Common myeloid progenitor, CD34-positive (primary cell): ENCODE measurements at places on chromosomes 16 and 17.

GRCh38 chr16:54540525-54541180, 254.1 kb upstream of the IRX3 start:
- no peak for DNase-seq
- no peak overlapping the region for H3K27ac ChIP-seq
- no peak overlapping the region for H3K4me3 ChIP-seq
- H3K4me1 ChIP-seq = no peaks in the 10 kb centered on the region
- no peaks in the 10 kb centered on the region for H3K36me3 ChIP-seq

DNA sequence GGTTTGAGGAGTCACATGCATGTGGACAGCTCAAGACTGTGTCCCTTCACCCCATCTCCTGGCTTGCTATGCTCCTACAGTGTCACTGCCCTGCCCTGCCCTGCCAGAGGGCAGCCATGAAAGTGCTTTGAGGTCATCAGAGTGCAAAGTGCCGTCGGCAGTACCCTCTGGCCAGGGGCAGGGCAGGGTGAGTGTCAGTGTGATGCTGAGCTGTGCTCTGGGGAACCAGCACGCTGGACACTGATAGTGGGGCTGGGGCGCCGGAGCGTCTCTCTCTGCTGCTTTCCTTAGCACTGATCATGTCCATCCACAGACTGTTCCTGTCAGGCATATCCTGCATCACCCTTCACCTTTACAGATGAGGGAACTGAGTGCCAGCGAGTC, 1.6 kb upstream of the SPATA32 start:
- H3K27me3 ChIP-seq = no peaks in the 10 kb centered on the region
- DNase-seq = no peak
- no peak overlapping the region for H3K4me3 ChIP-seq
- peaks cover 36% of the 10 kb centered on the region for H3K36me3 ChIP-seq
- no peak overlapping the region for H3K27ac ChIP-seq

- no peak overlapping the region for H3K4me3 ChIP-seq
- DNase-seq = no peak
- no peak overlapping the region for H3K27ac ChIP-seq
- no peaks in the 10 kb centered on the region for H3K27me3 ChIP-seq
Observed at GRCh38 chr17:3977387-3977786, 13.2 kb upstream of the ATP2A3 start.

GRCh38 chr16:55333684-55334083, 9.7 kb downstream of the IRX6 start:
- H3K4me3 ChIP-seq = no peak overlapping the region
- peak; percentile 9 for DNase-seq
- H3K27me3 ChIP-seq = peaks cover 93% of the 10 kb centered on the region
- no peaks in the 10 kb centered on the region for H3K36me3 ChIP-seq
- H3K4me1 ChIP-seq = peaks cover 15% of the 10 kb centered on the region
- H3K27ac ChIP-seq = no peak overlapping the region

DNA sequence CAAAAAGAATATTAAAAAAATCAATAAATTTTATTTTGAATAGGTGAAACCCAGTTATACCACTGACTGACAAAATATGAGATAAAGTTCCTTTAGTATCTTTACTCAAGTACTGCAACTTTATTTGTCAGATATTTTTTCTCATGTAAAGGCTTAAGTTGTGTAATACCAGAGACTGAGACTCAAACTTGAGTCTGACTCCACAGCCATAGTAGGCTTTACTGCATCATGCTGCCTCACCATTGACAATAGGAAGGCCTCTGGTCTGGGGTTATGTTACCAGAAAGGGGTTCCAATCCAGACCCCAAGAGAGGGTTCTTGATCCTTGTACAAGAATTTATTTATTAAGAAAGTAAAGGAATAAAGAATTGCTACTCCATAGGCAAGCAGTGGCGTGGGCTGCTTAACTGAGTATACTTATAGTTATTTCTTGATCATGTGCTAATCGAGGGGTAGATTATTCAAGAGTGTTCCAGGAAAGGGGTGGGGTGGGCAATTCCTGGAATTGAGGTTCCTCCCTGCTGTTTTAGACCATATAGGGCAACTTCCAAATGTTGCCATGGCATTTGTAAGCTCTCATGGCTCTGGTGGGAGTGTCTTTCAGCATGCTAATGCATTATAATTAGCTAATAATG, 187.4 kb upstream of the WSB1 start:
- peaks cover 1% of the 10 kb centered on the region for H3K27me3 ChIP-seq
- H3K4me3 ChIP-seq = no peak overlapping the region
- DNase-seq = no peak
- H3K36me3 ChIP-seq = no peaks in the 10 kb centered on the region
- no peak overlapping the region for H3K27ac ChIP-seq
- H3K4me1 ChIP-seq = no peaks in the 10 kb centered on the region

GRCh38 chr17:73307130-73307529, 4.7 kb downstream of the CDC42EP4 start:
- H3K4me1 ChIP-seq = peaks cover 44% of the 10 kb centered on the region
- H3K36me3 ChIP-seq = no peaks in the 10 kb centered on the region
- H3K4me3 ChIP-seq = no peak overlapping the region
- H3K27ac ChIP-seq = no peak overlapping the region

DNA sequence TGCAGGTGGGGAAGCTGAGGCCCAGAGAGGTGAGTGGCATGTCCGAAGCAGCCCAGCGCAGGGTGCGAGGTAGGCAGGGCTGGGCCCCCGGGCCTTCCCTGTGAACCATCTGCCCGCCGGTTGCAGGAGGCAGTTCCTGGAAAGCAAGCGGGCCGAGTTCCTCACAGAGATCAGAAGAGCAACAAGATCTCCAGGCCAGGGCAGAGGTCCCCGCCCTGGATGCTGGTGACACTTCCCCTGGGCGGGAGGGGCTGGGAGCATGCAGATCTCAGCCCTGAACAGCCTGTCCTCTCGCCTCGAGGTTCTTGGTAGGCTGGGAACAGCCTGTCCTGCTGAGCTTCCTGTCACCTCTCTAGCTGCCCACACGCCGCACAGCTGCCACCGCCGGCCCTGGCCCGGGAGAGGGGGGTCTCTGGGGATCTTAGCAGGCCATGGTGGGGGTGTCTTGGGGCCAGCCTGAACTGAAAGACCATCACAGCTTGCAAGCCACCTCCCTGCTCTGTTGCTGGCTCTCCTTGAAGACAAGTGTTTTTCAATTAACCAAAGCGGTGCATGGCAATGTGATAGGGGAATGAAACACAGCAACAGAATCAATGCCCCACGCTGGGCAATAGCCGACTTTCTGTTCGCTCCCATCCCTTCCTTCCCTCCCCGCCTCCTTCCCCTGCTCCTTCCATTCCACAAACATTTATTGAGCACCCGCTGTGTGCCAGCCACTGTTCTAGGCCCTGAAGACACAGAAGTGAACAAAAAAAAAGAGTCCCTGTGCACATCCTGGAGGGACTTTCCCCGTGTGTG, 31.7 kb downstream of the SOCS1 start:
- peak; percentile 86 for DNase-seq
- H3K27me3 ChIP-seq = no peaks in the 10 kb centered on the region
- no peak overlapping the region for H3K4me3 ChIP-seq
- H3K4me1 ChIP-seq = peaks cover 24% of the 10 kb centered on the region

- H3K4me1 ChIP-seq = no peaks in the 10 kb centered on the region
- DNase-seq = no peak
- H3K27me3 ChIP-seq = no peaks in the 10 kb centered on the region
- no peak overlapping the region for H3K27ac ChIP-seq
- H3K36me3 ChIP-seq = peaks cover 75% of the 10 kb centered on the region
Observed at GRCh38 chr17:45092911-45093430, 31.9 kb downstream of the NMT1 start.

DNA sequence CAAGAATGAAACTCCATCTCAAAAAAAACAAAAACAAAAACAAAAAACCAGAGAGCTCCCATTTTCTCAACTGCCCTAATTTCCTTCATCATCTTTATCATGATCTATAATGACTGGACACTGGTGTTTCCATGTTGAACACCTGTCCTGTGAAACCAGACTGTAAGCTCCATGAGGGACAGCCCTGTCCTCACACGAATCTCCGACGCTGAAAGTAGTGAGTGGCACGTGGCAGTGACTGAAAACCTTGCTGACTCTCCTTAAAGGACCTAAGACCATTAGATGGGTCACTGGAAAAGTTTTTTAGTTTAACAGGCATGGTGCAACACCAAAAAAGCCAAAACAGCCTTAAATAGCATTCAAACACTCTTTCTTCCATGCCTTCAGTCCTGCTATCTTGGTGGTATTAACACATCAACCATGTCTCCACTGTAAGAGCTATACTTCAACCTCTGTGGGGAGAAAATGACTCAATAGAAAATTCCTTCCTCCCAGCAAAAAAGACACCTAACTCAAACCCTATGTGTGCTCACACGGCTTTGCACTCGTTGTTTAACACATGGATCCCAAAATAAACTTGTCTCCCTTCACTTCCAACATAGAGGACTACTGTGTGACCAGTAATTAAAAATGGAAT, 8.3 kb downstream of the AXIN2 start:
- no peaks in the 10 kb centered on the region for H3K36me3 ChIP-seq
- no peak overlapping the region for H3K4me3 ChIP-seq
- no peak overlapping the region for H3K27ac ChIP-seq
- DNase-seq = no peak
- H3K4me1 ChIP-seq = peaks cover 6% of the 10 kb centered on the region
- H3K27me3 ChIP-seq = peaks cover 31% of the 10 kb centered on the region

DNA sequence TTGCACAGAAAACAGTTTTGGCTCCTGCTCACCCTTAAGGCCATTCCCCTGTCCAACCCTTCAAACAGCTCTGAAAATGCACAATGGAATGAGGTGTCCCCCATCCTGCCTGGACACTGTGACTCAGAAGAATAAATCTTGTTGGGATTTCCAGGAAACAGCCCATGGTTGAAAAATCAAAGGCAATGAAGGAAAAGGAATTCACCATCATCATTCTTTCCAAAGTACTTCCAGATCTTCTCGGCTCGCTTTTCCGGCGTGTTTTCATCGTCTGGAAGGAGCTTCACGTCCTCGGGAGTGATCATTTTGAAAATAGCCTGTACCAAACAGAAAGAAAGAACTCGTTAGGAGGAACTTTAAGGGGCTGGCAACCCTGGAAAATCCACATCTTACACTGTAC, 4.3 kb downstream of the RCVRN start:
- H3K4me3 ChIP-seq = no peak overlapping the region
- no peaks in the 10 kb centered on the region for H3K36me3 ChIP-seq
- DNase-seq = no peak

GRCh38 chr16:79437764-79438751, 162.5 kb downstream of the MAF start:
- no peak overlapping the region for H3K27ac ChIP-seq
- H3K4me1 ChIP-seq = peaks cover 19% of the 10 kb centered on the region
- no peak for DNase-seq
- H3K4me3 ChIP-seq = no peak overlapping the region
- H3K36me3 ChIP-seq = no peaks in the 10 kb centered on the region
- H3K27me3 ChIP-seq = no peaks in the 10 kb centered on the region

DNA sequence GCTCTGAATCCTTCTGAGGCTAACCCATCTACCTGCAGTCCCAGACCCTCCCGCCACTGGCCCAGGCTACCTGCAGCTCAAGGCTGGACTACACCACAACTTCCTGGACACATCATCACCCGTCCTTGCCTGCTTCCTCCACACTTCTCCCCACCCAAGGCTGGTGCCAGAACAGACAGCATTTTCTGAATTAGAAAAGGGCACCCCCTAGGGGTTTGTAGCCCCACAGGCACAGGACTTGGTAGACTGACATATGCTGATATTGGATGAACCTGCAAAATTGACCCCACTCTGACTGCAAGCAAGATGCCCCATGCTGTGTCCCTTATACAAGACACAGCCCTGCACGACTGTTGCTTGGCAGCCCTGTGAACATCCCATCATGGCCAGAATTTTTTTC, 271.5 kb upstream of the C16orf82 start:
- H3K4me3 ChIP-seq = no peak overlapping the region
- H3K36me3 ChIP-seq = no peaks in the 10 kb centered on the region
- H3K27ac ChIP-seq = no peak overlapping the region
- peaks cover 3% of the 10 kb centered on the region for H3K27me3 ChIP-seq

DNA sequence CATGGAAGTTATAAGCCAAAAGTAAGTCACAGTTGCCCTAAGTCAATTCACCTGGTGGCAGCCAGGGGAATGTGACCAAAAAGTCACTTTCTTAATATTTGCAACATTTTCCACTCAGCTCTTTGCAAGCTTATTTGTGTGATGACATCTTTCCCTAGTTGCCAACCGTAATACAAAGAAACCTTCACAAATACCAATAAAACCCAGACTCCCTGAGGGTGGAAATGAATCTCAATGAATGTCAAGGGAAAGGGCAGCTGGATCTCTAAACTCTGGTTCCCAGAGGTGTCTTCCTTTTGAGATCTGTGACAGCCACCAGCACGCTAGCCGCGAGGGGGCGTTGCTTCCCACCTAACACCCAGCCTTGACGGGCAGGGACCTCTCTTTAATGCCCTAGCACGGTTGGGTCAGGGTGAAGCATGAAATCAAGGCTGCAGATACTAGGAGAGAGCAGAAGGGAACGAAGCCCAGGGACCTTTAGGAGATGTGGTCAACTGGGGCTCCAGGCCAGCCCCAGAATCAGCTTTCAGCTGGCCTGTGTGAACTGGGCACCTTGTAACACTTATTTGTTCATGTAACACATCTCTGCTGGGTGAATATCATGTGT, 82.2 kb downstream of the CMC2 start:
- H3K4me3 ChIP-seq = no peak overlapping the region
- DNase-seq = peak; percentile 71
- H3K4me1 ChIP-seq = no peaks in the 10 kb centered on the region
- no peak overlapping the region for H3K27ac ChIP-seq
- H3K27me3 ChIP-seq = no peaks in the 10 kb centered on the region

GRCh38 chr16:85650844-85651628, 37.7 kb downstream of the GINS2 start:
- H3K4me3 ChIP-seq = no peak overlapping the region
- H3K4me1 ChIP-seq = no peaks in the 10 kb centered on the region
- H3K27me3 ChIP-seq = no peaks in the 10 kb centered on the region
- no peak overlapping the region for H3K27ac ChIP-seq
- H3K36me3 ChIP-seq = peaks cover 78% of the 10 kb centered on the region
- peak; percentile 41 for DNase-seq

DNA sequence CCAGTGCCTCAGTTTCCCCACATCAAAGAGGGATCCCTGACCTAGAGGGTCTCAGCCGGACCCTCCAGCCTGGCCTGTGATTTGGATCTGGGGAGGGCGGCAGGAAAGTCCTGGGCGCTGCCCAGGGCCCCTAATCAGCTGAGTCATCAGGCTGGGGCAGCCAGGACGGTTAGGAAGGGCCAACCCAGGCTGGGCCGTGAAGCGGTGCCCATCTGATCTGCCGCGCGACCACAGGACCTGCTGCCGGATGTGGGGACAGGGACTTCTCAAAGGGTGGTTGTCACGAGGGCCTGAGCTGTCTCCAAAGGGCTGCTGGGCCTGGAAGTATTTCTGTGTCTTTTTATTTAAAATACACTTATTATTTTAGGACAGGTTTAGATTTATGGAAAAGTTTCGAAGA, 4.4 kb downstream of the TPSAB1 start:
- peaks cover 22% of the 10 kb centered on the region for H3K4me1 ChIP-seq
- peak overlapping the region; percentile 11 for H3K4me3 ChIP-seq
- peak overlapping the region; percentile 81 for H3K27ac ChIP-seq
- H3K27me3 ChIP-seq = no peaks in the 10 kb centered on the region
